ENCODE measurements at places on chromosomes 5 and 9.

DNA sequence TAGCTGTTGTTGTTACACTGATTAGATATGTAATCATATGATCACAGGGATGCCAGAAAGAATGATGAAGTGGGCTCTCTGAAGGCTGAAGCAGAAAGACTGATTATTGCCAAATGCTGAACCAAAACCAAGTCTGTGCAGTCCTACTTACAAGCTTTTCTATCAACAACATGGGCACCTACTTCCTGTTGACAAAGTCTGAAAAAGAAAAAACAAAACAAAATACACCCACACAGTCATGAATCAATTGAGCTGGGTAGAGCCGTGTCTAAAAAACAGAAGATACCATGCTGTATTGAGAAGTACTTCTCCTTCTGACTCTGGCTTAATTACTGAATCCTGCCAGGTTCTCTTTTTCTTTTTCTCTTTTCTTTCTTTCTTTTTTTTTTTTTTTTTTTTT lies 363.4 kb downstream of the RAB3C start:
- DNase-seq: no peak

DNA sequence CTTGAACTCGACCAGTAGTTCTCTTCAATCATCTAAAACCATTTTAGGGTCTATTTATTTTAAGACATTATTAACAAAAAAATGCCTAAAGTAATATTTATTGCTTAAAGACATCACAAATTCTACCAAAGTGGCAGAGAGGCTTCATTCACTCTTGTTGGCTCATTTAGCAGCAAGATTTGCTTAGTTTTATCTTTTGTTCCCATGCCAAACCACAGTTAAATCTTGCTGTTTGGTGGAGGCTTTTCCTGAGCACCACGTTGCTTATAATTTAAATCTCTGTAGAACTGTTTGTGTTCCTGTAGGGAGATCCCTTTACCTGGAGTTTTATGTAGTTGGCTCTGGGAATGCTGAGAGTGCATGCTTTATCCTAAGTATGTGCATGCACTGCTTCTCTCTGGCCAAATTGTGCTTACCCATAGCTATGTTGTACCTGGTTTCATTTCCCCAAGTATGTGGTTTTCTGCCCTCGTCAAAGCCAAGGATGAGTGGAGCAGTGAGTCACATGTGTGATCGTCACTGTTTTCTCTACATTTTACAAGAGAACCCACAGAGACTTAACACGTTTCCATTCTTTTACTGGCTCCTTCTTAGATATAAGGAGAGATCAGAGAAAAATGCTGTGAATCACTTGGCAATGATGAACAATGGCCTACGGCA lies 42.1 kb upstream of the MAST4 start:
- DNase-seq: no peak

GRCh38 chr5:51573835-51574234 lies 190.6 kb downstream of the ISL1 start:
- DNase-seq: no peak

- DNase-seq: no peak
These were observed 4.9 kb upstream of the HRH2 start for GRCh38 chr5:175652741-175653663.

- DNase-seq: no peak
These were observed 307.2 kb downstream of the MTRR start for GRCh38 chr5:8176101-8176693.

GRCh38 chr5:89545076-89545475 lies 662.1 kb upstream of the MEF2C start:
- DNase-seq: no peak

GRCh38 chr9:79756414-79756813 lies 184.6 kb downstream of the TLE4 start:
- no peak for DNase-seq

GRCh38 chr9:120676767-120677402 lies 37.4 kb downstream of the MEGF9 start:
- no peak for DNase-seq

GRCh38 chr5:113122053-113122452 lies 145.5 kb downstream of the DCP2 start:
- no peak for DNase-seq

GRCh38 chr9:78805771-78806170 lies 508.8 kb downstream of the PSAT1 start:
- no peak for DNase-seq

DNA sequence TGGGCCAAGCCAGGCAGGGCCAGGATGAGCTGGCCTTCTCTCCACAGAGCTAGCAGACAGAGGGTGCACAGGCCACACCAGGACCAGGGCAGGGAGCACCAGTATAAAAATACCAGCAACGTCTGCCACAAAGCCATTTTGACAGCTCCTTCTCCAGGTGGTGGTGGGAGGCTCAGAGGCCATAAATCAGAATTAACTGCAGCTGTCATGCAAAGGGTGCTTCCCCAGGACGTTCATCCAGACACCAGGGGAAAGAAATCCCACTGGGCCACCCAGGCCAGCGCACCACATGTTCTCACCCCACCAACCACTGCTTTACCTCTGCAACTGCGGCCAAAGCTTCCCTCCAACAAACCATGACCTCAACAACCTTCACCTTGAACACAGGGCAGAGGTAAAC lies 403.7 kb upstream of the TRPC7 start:
- no peak for DNase-seq

Measured in NCI-H2171 (cell line).